ENCODE measurements at places on chromosomes 5 and 9.

- DNase-seq, result no peak
Observed at GRCh38 chr5:42985129-42986037, 54.7 kb downstream of the ANXA2R start.

GRCh38 chr5:133691448-133691847 lies 79.1 kb upstream of the FSTL4 start:
- no peak for DNase-seq

DNA sequence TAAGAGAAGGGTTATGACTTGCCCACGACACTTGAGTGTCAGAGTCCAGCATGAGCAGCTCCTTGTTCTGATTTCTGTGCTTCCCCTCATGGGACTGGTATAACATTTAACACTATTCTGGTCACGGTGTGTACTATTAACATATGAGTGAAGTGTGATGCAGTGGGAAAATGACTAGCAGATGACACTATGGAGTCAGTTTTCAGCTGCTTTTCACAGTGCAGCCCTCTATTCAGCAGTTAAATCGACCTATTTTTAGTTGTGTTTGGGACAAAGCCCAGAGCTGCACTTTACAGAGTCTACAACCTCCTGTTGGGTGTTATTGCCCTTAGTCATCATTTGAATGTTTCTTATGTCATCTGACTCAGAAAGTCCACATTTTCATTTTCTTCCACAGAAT lies 59.1 kb downstream of the CHSY3 start:
- no peak for DNase-seq

GRCh38 chr5:151184316-151185042 lies 26.9 kb upstream of the ANXA6 start:
- no peak for DNase-seq

DNA sequence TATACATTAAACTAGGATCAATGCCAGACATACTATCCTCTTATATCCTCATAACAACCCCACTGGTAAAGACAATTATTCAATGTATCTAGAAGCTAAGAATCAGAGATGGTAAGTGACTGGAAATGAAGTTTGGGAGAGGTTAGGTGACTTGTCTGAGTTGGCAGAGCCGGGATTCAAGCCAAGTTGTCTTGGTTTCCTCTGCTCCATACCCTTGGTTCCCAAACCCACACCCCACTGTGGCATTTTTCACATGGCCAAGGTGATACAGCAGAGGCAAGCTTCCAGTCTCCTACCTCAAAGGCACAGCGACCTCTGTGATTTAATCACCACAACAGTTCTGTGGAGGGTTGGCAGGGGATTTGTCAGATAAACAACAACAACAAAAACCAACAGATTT lies 34.7 kb upstream of the ADRB2 start:
- no peak for DNase-seq

GRCh38 chr5:135576075-135576599 lies 2.7 kb downstream of the CXCL14 start:
- DNase-seq, result peak; percentile 34

Measured in GM23338 (cell line).